ENCODE measurements at places on chromosomes 3 and 15.

- no peak for DNase-seq
These were observed 32.8 kb downstream of the LINGO1 start for GRCh38 chr15:77599899-77600298.

DNA sequence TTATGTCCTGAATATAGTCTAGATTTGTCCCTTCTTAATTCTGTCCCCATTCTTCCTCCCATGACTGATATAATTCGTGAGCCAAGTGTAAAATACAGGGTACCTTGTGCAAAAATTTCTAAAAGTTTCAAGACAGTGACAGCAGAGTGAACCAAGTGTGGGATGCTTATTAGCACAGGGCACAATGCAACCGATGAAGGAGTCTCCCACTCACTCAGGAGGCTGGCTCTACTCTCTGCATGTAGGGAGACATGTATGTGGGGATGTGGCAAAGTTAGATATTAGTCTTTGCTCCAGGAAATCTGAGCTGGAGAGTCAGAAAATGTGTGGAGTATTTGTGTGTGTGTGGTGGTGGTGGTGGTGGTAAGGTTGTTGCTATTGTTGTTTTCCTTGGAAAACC is 305.9 kb downstream of the CHL1 start:
- no peak for DNase-seq

DNA sequence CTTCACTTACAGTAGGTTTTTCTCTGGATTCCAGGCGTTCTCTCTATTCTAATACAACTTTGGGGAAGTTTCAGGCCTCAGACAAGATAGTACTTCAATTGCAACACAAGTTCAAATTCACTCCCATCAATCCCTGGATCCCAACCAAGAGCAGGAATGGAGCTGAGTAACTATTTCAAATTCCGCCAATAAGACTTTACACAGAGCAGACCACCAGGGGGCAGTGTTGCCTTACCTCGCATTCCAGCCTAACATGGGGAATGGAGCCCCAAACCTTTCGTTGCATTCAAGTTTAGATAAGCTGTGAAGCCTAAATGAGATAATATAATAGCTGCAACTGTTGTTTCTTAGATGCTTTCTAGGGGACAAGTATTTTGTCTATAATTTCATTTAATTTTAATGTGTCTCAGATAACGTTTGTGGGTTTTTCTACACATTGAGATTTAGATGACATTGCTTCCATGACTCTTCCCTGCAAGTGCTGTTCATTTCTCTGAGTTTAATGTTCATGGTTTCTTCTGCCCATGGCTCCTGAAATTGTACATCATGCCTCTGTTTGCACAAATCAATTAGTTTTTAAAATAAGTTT is 186.7 kb downstream of the NSUN3 start:
- peak; percentile 70 for DNase-seq

- DNase-seq: no peak
These were observed 513.2 kb upstream of the GOLIM4 start for GRCh38 chr3:168608926-168609325.

- no peak for DNase-seq
These were observed 29.4 kb downstream of the RPN1 start for GRCh38 chr3:128621234-128621633.

- no peak for DNase-seq
These were observed 117.8 kb downstream of the TMEM266 start for GRCh38 chr15:76177491-76178040.

GRCh38 chr15:46039703-46040102 is 404.9 kb downstream of the SQOR start:
- no peak for DNase-seq

Measured in natural killer cell (primary cell).